Right hindlimb (tissue), 1 donor: ENCODE measurements at places on chromosomes 7 and 10.

GRCh38 chr7:117572856-117573620 lies 93.2 kb downstream of the CFTR start:
- no peak for DNase-seq

- no peak for DNase-seq
Observed at GRCh38 chr7:129958643-129959470, 6.1 kb upstream of the UBE2H start.

GRCh38 chr7:83579740-83580139 lies 69.2 kb downstream of the SEMA3E start:
- DNase-seq: no peak

GRCh38 chr7:144468990-144469732 lies 65.7 kb upstream of the NOBOX start:
- DNase-seq: peak; percentile 24

GRCh38 chr7:88071994-88072714 lies 138.1 kb downstream of the ADAM22 start:
- DNase-seq: no peak

GRCh38 chr7:84336303-84336702 lies 141.7 kb upstream of the SEMA3A start:
- no peak for DNase-seq

- peak; percentile 46 for DNase-seq
Observed at GRCh38 chr10:5949009-5949759, 28.2 kb downstream of the IL15RA start.

- no peak for DNase-seq
Observed at GRCh38 chr7:48741545-48741944, 182.8 kb upstream of the CDC14C start.

- DNase-seq: no peak
Observed at GRCh38 chr10:72567889-72568640, 57.8 kb downstream of the MICU1 start.

GRCh38 chr10:124977648-124978375 lies 35.9 kb downstream of the ZRANB1 start:
- DNase-seq: no peak
